ENCODE measurements at places on chromosomes 2 and 18.
A peak's percentile ranks its signal among the peaks of the same experiment; 100 is the strongest.

DNA sequence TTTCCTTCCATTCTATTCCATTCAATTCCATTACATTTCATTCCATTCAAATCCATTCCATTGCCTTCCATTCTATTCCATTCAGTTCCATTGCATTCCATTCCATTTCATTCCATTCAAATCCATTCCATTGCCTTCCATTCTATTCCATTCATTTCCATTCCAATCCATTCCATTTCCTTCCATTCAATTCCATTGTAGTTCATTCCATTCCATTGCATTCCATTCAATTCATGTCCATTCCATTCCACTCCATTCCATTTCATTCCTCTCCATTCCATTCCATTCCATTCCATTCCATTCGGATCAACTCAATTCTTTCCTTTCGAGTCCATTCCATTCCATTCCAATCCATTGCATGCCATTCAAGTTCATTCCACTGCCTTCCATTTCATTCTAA is 1128.3 kb downstream of the RPIA start:
- DNase-seq = no peak

DNA sequence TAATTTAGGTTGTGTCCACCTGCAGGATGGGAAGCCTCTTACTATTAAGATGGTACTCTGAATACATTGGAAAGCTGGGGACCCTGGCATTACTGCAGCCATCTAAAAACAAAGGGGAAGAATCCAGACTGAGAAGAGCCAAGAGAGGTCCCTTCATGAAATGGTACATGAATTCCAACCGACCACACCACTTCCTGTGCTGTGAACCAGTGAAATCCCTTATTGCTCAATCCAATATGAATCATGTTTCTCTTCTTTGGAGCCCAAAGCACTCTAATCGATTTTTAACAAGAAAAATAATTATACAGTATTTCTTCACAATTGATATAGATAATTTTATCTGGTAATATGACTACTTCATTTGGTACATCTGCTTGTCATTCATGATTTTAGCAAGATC is 479.7 kb upstream of the RAB6C start:
- DNase-seq = no peak

GRCh38 chr2:28098501-28099225 is 208.1 kb downstream of the BABAM2 start:
- DNase-seq = no peak

GRCh38 chr2:136238286-136239078 is 120.5 kb upstream of the CXCR4 start:
- DNase-seq = peak; percentile 94

DNA sequence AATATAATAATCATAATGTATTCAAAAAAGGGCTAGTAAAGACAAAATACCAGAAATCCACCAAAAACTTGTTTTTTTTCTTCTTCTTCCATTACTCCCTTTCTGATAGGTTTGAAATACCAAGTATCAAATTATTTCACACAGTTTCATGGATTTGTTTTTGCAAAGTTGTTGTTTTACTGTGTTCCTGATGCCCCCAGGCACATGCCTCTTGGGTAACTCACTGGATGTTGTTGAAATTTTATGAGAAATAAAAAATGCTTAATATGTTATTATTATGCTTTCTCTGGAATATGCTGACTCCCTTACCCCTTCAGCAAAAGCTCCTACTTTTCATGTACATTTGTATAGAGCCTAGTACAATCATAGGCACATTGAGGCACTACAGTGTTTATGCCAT is 419.6 kb downstream of the NRXN1 start:
- no peak for DNase-seq

DNA sequence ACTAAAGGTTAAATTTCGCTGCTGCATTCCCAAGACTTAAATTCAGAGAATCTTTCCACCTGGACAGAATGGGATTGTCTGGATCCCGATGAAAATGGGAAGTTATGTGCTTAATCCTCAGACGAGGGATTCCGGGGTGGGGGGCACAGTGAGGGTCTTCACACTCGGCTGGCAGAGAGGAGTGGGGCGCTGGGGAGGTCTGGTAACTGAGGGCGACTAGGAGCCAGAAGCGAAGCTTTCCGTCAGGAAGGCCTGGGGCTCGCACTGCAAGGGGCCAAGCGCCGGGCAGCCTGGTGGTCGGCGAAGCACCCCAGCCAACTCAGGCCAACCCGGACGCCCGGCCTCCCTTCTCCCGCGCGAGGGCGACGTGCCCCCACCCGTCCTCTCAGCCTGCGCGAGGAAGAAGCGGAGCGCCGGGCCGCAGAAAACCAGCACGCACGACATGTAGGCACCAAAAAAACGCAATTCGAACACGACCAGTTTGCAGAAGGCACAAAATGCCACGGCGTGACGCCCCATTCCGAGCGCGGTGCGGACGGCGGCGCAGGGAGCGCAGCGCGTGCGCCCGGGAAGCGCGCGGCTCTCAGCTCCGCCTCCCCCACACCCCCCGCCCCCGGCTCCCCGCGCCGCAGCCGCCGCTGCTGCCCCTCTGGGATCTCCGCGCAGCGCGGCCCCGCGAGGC is 188.1 kb downstream of the ZEB2 start:
- DNase-seq = no peak

All from CD4-positive, alpha-beta T cell treated with Interleukin-4 for 4 hours (primary cell).